Pancreas (tissue), 10 donors: ENCODE measurements at places on chromosomes 16 and 17. TPM values are rescaled to one million over a fixed set of nuclear protein-coding genes. Genes with fewer than 3 reads are reported as not detected.

DNA sequence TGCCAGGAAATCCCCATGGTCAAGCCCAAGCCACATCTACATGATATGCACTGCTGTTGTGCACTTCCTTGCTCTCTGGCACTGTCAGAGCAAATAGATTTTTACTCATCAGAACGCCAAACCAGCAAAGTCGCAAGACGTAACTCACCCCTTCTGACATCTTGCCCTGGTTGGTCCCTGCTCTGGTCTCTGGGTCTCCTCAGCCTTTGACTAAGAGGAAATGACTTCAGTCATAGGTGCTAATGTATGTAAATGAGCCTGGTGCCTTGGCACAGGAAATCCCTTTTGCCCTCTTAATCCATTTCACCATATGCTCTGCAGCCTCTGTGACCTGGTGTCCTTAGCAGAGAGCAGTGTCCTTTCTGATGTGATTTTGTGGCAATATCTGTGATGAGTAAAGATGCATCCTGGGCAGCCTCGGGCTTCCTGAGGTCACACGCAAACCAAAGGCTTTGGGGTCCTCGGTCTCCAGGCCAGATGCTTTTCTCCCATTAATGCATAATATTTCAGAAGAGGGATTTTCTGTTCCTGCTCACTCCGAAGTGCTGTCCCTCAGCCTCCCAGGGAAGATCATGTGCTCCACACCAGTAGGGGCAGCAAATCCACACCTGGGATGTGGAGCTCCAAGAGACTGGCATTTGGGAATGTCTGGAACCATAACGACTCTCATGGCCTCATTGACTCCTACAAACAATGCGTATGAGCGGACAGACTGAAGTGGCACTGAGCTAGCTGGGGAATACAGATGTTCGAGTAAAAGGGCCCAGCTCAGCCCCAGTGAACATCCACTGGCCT, 66.9 kb downstream of the GP2 start:
- no peaks in the 10 kb centered on the region for H3K36me3 ChIP-seq
- no peak overlapping the region for H3K4me3 ChIP-seq
- DNase-seq, result no peak
- H3K27me3 ChIP-seq, result no peaks in the 10 kb centered on the region
- no peak overlapping the region for H3K27ac ChIP-seq

GRCh38 chr16:57266531-57267260, 17.8 kb downstream of the PLLP start:
- H3K27ac ChIP-seq, result peak overlapping the region; percentile 87
- peaks cover 56% of the 10 kb centered on the region for H3K4me1 ChIP-seq
- no peak overlapping the region for H3K4me3 ChIP-seq
- H3K36me3 ChIP-seq, result no peaks in the 10 kb centered on the region
- H3K27me3 ChIP-seq, result no peaks in the 10 kb centered on the region

DNA sequence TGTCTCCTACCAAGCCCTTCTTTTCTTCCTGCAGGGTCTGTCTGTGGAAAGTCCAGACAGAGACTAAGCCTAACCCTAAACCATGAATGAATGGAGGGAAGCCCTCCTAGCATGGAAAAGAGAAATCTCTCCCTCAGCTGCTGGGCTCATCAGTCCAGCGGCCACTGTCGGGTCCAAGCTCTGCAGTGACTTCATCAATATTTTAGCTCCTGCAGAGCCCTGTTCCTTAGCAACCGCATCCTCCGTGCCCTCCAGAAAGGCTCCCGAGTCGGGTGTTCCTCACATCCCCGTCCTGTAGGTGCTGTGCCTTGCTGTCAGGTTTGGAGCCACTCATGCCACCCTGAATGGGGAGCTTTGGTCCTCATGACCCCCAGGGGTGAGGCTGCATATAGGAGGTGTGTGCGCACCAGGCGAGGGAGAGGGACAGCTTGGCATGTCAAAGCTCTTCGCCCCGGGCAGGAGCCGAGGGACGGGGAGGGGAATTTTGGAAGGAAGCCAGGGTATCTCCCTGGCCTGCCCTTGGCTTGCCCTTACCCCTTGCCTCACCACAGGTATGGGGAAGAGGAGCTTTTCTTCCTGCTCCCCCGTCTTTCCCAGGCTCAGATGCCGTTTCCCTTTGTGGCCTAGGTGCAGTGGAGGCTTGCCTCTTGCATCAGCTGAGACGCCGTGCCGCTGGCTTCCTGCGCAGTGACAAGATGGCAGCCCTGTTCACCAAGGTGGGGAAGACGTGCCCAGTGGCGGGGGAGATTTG, 23.9 kb downstream of the SGSM2 start:
- H3K4me3 ChIP-seq, result no peak overlapping the region
- no peaks in the 10 kb centered on the region for H3K27me3 ChIP-seq
- H3K36me3 ChIP-seq, result peaks cover 8% of the 10 kb centered on the region
- no peak overlapping the region for H3K27ac ChIP-seq

DNA sequence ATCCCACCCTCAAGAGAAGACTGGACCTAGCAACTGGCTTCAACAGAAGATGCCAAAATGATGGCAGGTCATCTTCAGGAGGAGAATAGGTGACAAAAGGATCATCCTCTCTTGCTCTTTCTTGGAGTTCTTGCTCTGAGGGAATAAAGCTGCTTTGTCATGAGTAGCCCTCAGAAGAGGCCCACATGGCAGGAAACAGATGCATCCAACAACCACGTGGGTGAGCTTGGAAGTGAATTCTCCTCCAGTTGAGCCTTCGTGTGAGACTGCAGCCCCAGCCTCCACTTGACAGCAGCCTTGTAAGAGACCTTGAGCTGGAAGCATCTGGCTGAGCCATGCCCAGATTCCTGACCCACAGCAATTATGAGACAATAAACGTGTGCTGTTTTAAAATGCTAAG, 87.5 kb downstream of the DYNLRB2 start:
- H3K27me3 ChIP-seq, result no peaks in the 10 kb centered on the region
- no peaks in the 10 kb centered on the region for H3K36me3 ChIP-seq
- no peak overlapping the region for H3K27ac ChIP-seq
- no peak overlapping the region for H3K4me3 ChIP-seq
- DNase-seq, result no peak
- no peaks in the 10 kb centered on the region for H3K4me1 ChIP-seq

DNA sequence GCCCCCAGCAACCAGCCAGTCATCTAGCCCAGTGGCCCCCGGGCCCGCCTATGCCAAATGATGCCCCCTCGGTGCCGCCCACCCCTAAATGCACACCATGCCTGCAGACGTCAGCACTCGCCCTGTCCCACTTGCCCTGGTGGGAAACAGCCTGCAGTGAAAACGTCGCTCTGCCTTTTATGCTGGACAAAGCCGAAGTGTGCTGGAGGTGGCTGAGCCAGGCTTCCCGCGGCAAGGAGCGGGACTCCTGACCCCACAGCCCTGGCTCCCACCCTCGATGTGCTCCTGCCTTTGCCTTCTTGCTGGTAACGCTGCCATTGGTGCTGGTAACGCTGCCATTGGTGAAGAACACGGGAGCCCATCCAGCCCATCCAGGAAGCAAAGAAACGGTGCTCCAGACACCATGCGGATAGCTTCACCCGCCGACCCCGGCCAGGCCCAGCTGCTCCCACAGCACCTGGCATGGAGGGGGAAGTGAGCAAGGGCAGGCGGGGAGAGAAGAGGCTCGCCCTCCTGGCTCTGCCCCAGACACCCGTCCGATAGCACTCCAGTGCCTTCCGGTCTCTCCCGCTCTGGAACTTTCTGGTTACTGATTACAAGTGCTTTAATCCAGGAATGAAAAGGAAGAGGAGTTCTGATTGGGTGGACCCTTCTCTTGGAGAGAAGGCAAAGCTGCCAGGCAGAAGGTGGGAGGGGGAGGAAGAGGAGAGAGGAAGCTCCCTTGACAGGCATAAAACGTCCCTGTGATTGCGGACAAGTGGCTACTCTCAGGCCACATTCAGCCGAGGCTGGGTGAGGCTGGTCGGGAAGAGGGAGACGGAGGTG, 4.0 kb upstream of the BAIAP2 start:
- H3K36me3 ChIP-seq, result no peaks in the 10 kb centered on the region
- peaks cover 5% of the 10 kb centered on the region for H3K4me1 ChIP-seq
- DNase-seq, result peak; percentile 79
- no peaks in the 10 kb centered on the region for H3K27me3 ChIP-seq

GRCh38 chr17:79803997-79804855, 7.3 kb upstream of the CBX8 start:
- peaks cover 12% of the 10 kb centered on the region for H3K4me1 ChIP-seq
- H3K4me3 ChIP-seq, result no peak overlapping the region
- H3K27me3 ChIP-seq, result peaks cover 76% of the 10 kb centered on the region
- no peak overlapping the region for H3K27ac ChIP-seq
- DNase-seq, result no peak
- H3K36me3 ChIP-seq, result no peaks in the 10 kb centered on the region

DNA sequence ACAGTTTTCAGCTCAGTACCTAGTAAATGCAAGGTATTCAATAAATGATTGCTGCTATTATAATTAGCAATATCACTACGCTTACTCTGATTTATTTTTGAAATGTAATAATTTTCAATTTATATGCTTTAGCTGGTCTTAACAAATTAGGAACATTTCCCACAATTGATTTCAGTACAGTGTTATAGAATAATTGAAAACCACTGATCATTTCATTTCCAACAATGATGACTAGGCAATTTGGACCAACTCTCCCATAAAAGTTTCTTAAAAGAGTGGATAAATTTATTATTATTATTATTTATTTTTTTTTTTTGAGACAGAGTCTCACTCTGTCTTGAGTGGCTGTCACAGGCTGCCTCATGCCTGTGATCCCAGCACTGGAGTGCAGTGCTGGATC, 41.1 kb downstream of the VMP1 start:
- peaks cover 1% of the 10 kb centered on the region for H3K4me1 ChIP-seq
- H3K36me3 ChIP-seq, result no peaks in the 10 kb centered on the region

GRCh38 chr17:56676810-56677209, 83.3 kb downstream of the NOG start:
- no peak overlapping the region for H3K27ac ChIP-seq
- peaks cover 7% of the 10 kb centered on the region for H3K4me1 ChIP-seq
- no peaks in the 10 kb centered on the region for H3K36me3 ChIP-seq
- no peak for DNase-seq
- no peak overlapping the region for H3K4me3 ChIP-seq

DNA sequence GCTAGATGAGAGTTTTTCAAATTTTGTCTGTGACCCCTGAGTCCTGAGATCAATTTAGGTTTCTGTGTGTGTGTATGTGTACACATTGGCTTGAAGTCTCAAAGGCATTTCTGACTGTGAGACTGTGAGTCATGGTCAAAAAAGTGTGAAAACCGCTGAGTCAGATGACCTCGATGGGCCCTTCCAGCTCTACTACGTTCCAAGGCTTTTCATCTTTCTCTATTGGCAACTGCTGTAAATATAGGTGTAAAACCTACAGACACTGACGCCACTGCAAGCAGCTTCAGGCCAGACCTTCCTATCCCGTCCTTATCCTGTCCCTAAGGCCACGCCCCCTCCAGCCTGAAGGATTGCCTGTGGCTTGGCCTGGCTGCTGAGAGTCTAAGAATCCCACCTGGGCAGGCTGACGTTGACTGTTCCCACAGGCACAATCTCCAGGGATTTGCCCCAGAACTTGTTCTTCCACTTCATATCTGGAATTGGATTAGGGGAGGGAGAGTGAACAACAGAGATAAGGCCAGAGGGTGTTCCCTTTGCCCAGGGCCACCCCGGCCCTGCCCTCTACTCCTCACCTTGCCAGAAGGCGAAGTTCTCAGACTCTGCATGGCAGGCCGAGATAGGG, 11.3 kb downstream of the OSBPL7 start:
- H3K27me3 ChIP-seq, result no peaks in the 10 kb centered on the region
- H3K4me3 ChIP-seq, result no peak overlapping the region
- peak; percentile 91 for DNase-seq
- peaks cover 11% of the 10 kb centered on the region for H3K36me3 ChIP-seq

DNA sequence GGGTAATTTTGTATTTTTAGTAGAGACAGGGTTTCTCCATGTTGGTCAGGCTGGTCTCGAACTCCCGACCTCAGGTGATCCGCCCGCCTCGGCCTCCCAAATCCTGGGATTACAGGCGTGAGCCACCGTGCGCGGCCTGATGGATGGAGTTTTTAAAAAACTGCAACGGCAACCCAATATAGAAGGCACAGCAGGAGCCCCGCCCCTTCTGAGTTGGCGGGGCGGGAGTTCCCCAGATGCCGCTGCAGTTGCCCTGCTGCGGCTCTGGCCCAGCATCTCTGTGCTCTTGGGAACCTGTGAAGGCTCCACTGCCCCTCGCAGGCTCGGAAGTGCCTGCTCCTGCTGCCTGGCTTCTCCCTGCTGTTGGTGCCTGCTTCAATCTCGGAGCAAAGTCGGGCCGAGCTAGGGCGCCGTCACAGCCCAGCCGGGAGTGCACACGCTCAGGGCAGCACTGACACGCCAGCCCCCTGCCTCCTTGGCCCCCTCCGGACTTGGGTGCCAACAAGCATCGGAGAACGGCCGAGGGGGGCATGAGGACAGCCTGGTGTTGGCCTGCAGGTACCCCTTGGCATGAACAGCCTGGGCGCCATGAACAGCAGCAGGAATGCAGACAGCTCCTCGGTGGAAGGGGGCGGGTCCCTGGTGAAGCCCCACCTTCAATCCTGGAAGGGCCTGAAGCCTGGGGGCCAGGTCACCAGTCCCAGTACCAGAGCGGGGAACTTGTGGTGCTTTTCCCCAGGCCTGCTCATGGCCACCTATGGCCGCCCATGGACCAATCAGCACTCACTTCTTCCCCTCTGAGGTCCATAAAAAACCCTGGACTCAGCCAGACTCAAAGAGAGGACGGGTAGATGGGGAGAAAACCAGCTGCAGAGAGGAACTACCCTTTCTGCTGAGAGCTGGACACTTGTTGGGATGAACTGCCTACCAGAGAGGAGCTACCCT, 2.3 kb upstream of the NT5M start:
- no peaks in the 10 kb centered on the region for H3K27me3 ChIP-seq
- H3K36me3 ChIP-seq, result no peaks in the 10 kb centered on the region

DNA sequence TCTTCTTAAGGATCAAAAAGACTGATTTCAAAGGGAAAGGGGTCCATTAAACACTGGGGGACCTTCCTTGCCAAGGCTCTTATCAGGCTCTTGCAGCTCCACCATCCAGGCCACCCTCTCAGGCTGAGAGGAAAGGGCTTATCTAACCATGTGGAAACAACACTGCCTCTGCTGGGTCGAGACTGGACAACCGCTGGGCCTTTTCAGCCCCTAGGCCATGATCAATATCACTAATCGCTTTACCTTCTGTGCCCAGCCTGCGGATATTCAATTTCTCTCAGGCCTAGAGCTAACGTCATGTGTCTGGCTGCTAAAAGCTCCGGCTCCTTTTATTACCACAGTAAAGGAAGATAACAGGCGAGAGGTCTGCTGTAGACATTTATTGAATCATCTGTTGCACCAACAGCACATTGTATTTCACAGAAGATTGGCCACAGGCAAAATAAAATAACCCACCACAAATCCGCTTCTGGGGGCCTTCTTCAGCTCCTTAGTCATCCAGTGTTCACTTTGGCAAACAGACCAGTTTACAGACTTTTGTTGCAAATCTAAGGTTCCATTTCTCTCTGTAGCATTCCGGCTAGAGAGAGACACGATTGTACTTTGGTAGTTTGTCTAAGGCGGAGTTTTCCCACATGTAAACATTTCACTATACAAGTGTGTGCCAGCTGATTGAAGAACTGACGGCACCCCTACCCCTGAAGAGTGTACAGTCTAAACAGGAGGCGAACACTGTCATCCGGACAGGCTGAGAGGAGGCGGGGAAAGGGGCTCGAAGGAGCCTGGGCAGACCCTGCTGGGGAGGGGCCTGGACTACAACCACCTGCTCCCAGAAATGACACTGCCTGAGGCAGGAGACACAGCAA, 13.9 kb downstream of the CYB561 start:
- peaks cover 28% of the 10 kb centered on the region for H3K4me1 ChIP-seq
- peak; percentile 24 for DNase-seq
- no peak overlapping the region for H3K4me3 ChIP-seq
- peak overlapping the region; percentile 71 for H3K27ac ChIP-seq

Gene CAPN15
- total RNA-seq, result 36.3 TPM
